ENCODE measurements at places on chromosomes 12 and 14. TPM values are rescaled to one million over a fixed set of nuclear protein-coding genes. Genes with fewer than 3 reads are reported as not detected.

DNA sequence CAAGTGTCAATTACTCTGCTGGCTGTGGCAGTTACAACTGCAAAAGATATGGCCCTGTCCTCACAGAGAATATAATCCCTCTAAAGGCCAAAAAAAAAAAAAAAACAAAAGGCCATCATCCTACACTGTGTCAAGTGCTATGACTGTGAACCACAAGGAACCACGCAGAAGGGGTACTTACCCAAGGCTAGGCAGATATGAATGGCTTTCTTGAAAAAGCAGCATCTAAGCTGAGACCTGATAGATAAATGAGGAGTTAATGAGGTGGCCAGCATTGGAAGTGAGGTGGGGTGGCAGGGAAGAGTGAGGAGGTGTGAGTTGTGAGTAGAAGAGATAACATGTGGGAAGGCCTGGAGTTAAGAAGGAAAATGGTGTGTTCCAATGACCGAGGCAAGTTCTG is 16.4 kb upstream of the IL22 start:
- DNase-seq: no peak

AJUBA gene
- 10.5 TPM for total RNA-seq

GRCh38 chr12:88420457-88420856 is 159.8 kb downstream of the KITLG start:
- DNase-seq: no peak

SBNO1 gene
- total RNA-seq: 18.6 TPM

GRCh38 chr14:45089813-45090212 is 5.9 kb downstream of the PRPF39 start:
- no peak for DNase-seq

GRCh38 chr14:35402323-35403113 is 2.0 kb downstream of the NFKBIA start:
- no peak for DNase-seq

Measured in omental fat pad (tissue), 4 donors.